ENCODE measurements at places on chromosomes 3 and 15.

DNA sequence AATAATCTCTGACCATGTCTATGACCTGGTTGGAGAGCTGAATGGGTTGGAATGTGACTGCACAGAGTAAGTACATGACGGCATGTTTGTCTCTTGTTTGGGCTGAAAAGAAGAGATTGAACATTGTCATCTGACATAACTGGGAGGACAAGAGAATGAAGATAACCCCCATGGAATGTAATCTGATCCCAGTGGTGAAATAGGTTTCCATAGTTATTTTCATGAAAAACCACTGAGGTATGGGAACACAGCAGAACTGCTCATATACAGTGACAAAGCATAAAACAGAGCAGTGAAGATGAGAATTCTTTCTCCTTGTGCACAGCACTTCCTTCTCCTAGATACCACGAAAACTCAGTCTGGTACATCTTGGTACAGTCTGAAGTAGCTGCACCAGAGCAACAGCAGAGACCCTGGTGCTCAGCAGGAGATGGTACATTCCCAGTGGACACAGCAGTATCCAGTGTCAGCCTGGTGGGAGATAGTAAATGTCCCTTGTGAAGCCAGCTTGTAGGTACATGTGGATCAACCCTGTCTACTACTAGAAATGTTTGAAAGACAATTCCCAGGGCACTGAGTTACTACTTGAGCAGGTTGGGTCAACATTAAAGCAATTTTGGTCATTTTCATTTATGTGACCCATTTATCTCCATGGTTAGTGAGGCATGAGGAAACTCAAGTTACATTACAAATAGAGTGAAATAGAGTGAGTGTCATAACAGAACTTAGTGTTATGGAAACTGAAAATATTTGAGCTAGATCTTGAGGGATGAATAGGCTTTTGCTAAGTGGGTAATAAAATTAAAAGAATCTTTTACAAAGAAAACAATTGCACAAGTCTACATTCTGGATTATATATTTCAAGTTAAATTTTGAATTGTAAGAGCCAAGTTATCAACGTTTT lies 178.3 kb downstream of the SUCNR1 start:
- no peak for DNase-seq

DNA sequence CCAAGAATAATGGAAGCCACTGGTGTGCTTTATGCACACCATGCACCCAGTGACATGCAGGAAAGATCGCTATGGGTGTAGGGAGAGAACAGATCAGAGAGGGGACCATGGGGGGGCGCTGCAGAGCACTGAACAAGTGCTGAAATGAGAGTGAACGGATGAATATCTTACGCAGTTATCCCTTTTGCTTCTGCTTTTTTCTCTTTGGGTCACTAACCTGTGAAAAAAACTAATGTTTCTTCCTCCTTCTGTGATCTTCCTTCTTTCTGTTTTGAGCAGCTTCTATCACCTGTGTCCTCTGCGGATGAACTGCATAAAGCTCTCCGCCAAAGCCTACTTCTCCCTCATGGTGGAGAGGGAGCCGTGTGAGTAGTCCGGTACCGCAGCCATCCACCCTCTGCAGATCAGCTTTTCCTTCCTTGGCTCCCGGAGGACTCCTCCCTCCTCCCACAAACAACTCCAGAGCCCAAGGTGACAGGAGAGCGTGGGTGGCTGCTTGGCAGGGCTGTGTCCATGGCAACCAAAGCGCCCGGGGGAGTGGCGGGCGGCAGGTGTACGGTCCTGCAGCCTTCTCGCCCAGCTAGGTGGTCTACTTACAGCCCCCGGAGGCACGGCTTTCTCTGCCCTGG lies 106.2 kb downstream of the DGKG start:
- DNase-seq = no peak

- DNase-seq = no peak
These were observed 618.6 kb downstream of the NAALADL2 start for GRCh38 chr3:175477651-175478224.

DNA sequence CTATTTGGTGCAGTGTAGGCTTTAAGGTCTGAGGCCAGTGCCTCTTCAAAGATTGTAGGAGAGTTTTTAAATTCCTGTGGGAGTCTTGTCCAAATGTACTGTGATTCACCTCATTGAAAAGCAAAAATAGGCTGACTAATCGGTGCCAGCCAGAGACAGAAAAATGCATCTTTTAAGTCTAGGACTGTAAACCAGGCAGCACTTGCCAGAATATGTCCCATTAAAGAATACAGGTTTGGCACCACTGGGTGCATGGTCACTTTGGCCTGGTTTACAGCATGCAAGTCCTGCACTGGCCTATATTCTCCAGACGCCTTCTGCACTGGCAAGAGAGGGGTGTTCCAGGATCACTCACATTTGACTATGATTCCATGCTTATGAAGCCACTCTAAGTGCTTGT lies 20.3 kb upstream of the NOX5 start:
- no peak for DNase-seq

GRCh38 chr3:110474397-110474796 lies 597.2 kb upstream of the NECTIN3 start:
- no peak for DNase-seq

DNA sequence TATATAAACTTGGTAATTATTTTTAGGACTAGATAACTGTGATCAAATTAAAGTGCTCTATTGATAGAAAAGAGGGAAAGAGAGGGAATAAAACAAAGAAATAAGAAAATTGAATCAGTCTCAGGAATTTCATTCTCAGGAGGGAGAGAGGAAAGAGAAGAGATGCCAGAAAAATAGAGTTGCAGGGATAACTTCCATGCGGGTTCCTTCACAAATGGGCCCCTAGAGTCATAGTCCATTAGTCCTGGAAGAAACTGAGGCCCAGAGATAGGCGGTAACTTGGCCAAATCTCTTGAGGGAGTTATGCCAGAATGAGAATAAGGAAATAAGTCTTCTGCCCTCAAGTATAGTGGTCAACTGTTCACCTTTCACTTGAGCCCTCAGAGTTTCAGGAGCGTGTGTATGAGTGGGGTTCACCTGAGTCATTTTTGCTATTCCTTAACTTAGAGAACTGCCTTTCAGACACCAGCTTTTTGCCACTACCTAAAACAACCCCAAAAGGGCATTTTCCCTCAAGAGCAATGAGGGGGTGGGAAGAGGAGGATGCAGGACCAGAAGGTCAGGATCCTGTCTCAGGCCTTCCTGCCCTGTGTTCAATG lies 192.6 kb downstream of the MEX3B start:
- DNase-seq = no peak

DNA sequence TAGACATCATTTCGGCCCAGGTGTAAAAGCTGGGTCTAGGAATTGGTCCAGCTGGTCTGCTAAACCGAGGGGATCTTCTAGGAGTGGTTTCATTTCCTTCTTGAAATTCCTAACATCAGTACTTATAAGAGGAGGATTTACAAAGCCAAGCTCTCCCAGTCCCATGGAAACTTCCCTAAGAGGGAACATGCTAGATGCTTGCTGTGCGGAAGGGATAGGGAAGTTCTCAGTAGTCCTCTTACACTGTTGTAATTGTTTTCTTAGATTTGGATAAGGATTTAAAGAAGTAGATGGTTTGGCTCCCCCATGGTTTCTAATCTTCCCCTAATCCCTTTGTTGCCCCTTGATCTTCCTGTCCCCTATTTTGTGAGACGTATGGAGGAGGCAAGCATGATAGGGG lies 89.7 kb upstream of the XCR1 start:
- DNase-seq = no peak

DNA sequence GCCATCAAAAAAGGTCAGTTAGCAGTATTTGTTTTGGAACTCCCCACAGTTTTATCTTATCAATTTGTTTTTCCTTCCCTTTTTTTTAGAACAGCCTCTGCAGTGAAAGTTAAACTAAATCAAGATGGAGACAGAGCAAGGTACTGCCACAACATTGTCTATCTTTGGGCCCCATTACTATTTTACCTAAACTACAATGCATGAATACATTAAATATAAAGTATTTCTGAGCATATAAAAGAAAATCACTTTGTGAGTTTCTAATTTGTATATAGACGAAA lies 139.5 kb downstream of the MEIS2 start:
- DNase-seq = no peak
